Natural killer cell treated with Interleukin-12 subunit alpha and Interleukin-12 subunit beta and Interleukin-15 and Interleukin-18, amount 100 ng/mL, for 72 hours (primary cell): ENCODE measurements at places on chromosomes 5 and 9. TPM values are rescaled to one million over a fixed set of nuclear protein-coding genes. Genes with fewer than 3 reads are reported as not detected.

GRCh38 chr9:86301686-86302085, 19.3 kb upstream of the ISCA1 start:
- DNase-seq, result no peak
- H3K36me3 ChIP-seq, result peaks cover 47% of the 10 kb centered on the region
- H3K27me3 ChIP-seq, result no peaks in the 10 kb centered on the region
- no peak overlapping the region for H3K27ac ChIP-seq

DNA sequence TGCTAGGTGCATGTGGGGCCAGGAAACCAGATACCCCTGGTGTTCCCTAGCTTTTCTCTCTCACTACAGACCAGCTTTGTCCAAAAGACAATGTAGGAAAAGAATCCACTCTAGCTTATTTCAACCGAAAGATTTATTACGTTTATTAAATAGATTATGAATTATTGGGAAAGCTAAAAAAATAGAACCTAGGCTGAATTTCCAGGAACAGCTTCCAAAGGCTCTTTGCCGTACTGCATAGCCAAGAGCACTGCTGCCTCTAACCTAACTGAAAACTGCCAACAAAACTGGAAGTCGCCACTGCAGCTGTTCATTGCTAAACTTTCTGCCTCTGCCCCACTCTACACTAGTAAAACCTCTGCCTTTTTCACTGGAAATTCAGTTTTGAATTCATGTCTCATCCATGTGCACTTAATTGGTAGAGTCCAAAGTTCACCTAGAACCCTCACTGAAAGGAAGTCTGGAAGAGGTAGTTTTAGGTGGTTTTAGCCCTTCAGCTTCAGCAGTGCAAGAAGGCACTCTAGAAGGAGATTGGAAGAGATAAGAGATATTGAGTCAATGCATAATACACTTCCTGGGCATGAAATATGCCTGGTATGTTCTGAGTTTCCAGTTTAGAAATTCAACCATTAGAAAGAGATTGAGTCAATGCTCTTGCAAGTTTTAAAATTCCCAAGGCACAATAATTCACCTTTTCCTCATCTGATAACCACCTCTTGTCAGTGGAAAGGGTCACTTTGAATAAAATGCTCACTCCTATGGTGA, 927.9 kb downstream of the MAT2B start:
- no peaks in the 10 kb centered on the region for H3K4me1 ChIP-seq
- H3K27ac ChIP-seq, result no peak overlapping the region
- H3K36me3 ChIP-seq, result peaks cover 4% of the 10 kb centered on the region
- H3K4me3 ChIP-seq, result no peak overlapping the region

GRCh38 chr5:60576425-60576824, 123.5 kb downstream of the DEPDC1B start:
- H3K4me3 ChIP-seq, result no peak overlapping the region
- no peaks in the 10 kb centered on the region for H3K27me3 ChIP-seq
- no peak overlapping the region for H3K27ac ChIP-seq
- no peak for DNase-seq
- H3K4me1 ChIP-seq, result peaks cover 8% of the 10 kb centered on the region

Gene SHLD3
- 3.2 TPM for total RNA-seq

Gene DMAC1
- 39.5 TPM for total RNA-seq

DNA sequence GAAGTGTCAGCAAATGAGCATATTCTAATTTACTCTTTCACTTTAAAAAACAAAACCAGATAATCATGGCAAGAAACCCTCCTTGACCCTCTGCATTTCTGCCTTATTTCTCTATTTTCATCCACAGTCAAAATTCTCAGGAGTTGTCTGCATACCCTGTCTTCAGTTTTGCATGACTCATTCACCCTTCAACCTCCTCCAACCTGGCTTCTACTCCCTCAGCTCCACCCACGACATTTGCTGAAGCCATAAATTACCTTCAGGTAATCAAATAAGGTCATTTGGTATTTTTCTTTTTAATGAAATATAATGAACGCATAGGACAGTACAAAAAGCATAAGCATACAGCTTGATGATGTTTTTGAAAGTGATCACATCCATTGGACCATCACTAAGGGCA, 27.8 kb upstream of the SH3GL2 start:
- H3K4me3 ChIP-seq, result no peak overlapping the region
- DNase-seq, result no peak
- no peaks in the 10 kb centered on the region for H3K4me1 ChIP-seq
- no peaks in the 10 kb centered on the region for H3K36me3 ChIP-seq
- no peaks in the 10 kb centered on the region for H3K27me3 ChIP-seq
